Vagina (tissue), 2 donors: ENCODE measurements at places on chromosomes 4 and X.

DNA sequence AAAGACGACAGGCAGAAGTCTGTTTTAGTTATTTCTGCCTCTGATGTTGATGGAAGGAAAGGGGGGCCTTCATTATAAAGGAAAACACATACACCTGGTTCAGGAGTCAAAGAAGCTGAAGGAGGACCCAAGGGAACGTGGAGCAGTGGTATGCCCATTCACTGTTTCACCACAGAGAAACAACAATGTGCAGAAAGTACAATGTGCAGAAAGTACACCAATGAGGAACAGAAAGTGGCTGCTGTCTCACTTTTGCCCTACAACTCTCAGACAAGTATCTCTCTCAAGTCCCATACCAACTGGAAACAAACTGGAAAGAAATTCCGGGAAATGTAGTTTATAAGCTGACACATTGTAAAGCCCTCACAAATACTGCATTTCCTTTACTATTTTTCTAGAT, 564.5 kb downstream of the TRAM1L1 start:
- no peak for DNase-seq

GRCh38 chr4:76690906-76691275, 207.1 kb downstream of the SOWAHB start:
- DNase-seq, result no peak

GRCh38 chr4:76898385-76898692, 395 bp upstream of the SOWAHB start:
- DNase-seq, result no peak

- DNase-seq, result no peak
Measured at GRCh38 chrX:19897091-19897490, 9.7 kb upstream of the SH3KBP1 start.

GRCh38 chrX:13659063-13659462, 6.1 kb downstream of the TCEANC start:
- no peak for DNase-seq

DNA sequence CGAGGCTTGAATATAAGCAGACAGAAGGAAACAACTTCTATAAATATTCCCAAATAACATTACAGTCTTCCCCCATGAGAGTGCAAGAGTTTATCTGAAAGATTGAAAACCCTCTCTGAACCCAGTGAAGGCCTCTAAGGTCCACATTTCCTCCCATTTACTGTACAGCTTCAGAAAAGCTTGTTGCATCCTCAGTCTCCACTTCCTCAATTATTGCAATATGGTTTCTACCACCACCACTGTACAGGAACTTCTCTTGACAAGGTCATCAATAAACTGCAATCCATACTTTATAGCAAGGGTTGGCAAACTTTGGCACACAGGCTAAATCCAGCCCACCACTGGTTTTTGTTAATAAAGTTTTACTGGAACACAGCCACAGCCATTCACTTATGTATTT, 239.0 kb downstream of the THOC2 start:
- no peak for DNase-seq

DNA sequence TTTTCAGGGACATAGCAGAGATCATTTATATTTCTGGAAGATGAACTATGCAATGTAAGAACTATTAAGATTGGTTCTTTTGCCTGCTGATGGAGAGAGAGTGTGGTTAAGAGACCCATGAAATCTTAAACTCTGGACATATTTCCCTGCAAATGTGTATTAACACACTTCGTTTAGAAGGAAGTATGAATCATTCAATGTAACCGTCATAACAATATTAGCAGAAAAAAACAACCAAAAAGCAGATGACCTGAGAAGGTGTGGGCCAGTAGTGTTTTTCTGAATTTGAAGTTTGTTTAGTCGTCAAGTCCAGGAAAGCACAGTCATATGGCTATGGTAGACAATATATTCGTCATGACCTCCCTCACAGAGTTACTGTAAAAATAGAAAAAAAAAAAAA, 2.5 kb upstream of the TMPRSS11D start:
- no peak for DNase-seq
